MG63 (cell line): ENCODE measurements at places on chromosomes 13 and 19.

DNA sequence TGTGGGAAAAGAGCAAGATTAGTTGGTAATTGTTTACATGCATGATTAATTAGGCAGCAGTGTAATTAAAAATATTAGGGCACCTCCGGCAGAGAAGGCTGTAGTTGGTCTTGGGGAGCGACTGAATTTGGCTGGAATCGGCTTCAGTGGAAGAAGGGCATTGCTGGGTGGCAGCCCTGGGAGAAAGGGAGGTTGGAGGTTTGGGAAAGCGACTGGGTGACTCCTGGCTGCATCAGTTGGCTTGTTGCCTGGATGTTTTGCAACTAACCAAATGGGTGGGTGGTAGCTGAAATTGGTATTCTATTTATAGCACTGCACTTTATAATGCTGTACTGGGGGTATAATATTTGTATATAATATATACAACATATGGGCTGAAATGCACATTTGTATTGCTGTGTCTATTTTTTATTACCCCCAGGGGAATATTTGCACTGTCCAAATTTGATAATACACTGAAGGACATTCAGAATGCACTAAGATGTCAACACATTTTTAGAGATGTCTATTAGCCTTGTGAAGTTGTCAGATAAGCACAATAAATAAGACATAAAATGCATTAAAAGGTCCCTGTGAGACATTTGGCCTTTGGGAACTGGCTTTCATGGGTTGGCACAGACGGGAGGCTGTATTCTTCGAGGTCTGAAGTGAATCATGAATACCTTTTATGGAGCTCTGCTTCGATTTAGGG, 1.7 kb downstream of the B3GLCT start:
- peak; percentile 66 for DNase-seq

GRCh38 chr19:3075605-3076431, 13.5 kb upstream of the TLE5 start:
- DNase-seq = no peak

DNA sequence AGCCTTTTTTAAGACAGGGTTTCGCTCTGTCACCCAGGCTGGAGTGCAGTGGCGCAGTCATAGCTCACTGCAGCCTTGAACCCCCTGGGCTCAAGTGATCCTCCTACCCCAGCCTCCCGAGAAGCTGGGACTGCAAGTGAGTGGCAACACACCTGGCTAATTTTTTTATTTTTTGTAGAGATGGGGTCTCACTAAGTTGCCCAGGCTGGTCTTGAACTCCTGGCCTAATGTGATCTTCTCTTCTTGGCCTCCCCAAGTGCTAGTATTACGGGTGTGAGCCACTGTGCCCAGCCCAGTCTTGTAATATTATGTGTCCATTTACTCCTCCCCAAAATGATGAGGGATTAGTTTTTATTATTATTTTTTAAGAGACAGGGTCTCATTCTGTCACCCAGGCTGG, 3.1 kb upstream of the LINGO3 start:
- DNase-seq = no peak

DNA sequence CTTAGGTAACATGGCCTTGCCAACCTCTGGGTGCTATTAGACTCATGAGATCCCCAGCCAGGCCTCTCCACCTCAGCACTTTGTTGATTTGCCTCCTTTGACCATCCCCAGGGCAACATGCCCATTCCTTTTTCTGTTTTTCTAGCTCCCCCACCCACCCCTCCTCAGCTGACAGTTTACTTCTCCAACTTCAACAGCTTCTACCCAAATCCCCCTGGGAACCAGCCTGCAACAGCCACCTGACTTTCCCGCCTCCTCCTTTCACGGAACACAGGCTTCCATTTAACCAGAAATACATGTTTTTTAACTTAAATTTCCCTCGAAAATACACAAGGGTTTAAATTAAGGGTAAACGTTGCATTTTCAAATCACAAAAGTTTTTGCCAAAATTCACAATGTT, 117.3 kb downstream of the DLEU7 start:
- no peak for DNase-seq

GRCh38 chr13:62450759-62451158, 1035.1 kb upstream of the PCDH20 start:
- no peak for DNase-seq

DNA sequence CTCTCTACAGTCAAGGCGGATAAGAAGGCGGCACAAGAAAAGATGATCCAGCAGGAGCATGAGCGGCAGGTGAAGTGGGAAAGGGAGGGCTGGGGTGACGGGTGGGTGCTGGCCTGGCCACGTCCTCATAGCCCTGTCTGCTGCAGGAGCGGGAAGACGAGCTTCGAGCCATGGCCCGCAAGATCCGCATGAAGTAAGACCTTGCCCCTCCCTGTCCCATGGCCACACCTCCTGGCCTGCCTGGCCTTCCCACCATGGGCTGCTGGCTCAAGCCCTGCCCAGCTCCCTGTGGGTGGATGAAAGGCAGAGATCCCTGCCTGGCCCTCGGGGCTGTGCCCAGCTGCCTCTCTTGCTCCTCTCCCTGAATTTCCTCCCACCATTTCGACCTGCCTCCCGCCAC, 7.2 kb downstream of the ZNF296 start:
- peak; percentile 55 for DNase-seq

DNA sequence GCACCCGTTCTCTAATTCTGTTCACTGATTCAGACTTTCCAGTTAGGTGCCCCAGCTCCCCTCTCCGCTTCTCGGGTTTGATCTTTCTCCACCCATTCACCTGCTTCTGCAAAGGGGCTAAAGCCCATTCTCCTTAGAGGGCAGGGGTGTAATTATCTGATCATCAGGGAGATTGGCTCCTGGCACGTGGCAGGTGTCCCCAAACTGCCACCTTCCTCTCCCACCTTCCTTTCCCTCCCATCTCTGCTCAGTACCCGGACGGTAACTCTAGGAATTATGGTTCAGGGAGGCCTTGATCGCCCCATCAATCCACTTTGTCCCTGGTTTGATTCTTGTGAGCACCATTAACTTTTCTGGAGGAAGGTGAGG, 212 bp downstream of the FFAR1 start:
- no peak for DNase-seq

DNA sequence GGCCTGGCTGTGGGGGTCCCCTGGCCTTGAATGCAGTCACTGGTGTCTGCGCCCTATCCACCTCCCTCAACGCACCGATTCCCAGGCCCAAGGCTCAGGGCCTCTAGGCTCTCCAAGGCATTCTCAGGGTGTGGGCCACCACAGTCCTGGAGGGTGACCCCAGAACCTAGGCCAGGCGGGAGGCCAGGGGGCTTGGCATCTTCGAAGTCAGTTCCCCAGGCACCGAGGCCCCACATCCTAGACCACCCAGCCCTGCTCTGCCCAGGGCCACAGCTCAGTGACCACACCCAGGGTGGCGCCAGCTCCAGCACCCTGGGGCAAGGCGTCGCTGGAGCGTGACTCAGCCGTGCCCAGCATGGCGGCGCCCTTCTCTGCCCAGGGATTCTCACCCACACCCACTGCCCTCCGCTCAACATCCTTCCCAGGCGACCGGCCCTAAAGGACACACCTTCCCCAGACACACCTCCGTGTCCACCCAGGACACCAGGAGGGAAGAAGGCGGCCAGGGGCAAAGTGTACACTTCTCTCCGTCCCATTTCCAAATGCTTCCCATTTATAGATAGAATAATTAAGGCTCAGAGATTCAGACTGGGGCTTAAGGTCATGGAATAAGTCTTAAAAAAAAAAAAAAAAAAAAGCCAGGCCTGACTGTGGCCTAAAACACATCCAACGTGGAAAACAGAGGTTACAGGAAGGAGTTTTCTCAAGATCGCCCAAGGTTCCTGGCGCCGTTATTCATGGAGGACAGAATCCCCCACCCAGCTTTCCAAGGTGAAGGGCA, 36.4 kb upstream of the NANOS3 start:
- peak; percentile 98 for DNase-seq

GRCh38 chr13:99039718-99040280, 61.9 kb upstream of the DOCK9 start:
- no peak for DNase-seq

DNA sequence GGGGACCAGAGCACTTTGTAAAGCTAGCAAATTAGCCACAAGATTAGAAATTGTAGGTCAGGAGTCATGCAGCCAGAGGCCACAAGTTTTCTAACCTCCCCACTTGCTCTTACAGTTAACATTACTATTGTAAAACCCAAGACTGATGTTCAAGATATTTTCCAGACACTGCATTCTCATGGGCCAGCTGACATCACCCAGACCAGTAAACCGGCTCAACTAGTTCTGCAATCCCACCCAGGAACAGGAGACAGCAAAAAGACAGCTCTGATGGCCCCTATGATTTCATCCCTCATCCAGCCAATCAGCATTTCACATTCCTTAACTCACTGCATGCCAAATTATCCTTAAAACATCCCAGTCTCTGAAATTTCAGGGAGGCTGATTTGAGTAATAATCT, 178.5 kb downstream of the PRR20E start:
- no peak for DNase-seq

DNA sequence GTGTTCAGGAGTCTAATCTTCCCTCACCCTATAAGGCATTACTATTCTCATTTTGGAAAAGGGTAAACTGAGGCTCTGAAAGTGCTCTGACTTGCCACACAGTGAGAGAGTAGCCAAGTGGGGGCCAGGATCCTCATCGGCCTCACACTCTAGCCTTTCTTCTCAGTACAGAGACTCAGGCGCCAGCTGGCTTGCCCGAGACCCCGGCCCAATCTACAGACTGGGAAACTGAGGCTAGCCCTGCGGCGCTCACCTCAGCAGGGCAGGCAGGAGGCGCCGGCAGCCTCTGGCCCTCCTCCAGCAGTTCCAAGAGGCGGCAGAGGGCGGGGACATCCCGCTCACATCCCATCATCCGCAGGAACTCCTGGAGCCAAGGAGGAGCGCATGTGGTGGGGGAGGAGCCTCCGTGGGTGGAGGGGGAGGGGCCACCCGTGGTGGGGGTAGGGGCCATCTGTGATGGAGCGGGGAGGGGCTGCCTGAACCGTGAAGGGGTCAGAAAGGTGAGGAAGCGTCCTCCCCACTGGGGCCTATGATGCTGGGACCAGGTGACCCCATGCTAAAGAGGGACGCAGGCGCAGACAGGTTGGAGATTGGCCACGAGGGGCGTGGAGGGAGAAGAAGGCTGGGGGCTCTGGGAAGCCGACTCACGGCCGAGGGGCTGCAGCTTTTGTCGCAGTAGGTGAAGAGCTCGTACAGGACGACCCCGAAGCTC, 8.7 kb upstream of the INSL3 start:
- DNase-seq = peak; percentile 51

- no peak for DNase-seq
Observed at GRCh38 chr19:7366701-7367420, 18.1 kb downstream of the ARHGEF18 start.

DNA sequence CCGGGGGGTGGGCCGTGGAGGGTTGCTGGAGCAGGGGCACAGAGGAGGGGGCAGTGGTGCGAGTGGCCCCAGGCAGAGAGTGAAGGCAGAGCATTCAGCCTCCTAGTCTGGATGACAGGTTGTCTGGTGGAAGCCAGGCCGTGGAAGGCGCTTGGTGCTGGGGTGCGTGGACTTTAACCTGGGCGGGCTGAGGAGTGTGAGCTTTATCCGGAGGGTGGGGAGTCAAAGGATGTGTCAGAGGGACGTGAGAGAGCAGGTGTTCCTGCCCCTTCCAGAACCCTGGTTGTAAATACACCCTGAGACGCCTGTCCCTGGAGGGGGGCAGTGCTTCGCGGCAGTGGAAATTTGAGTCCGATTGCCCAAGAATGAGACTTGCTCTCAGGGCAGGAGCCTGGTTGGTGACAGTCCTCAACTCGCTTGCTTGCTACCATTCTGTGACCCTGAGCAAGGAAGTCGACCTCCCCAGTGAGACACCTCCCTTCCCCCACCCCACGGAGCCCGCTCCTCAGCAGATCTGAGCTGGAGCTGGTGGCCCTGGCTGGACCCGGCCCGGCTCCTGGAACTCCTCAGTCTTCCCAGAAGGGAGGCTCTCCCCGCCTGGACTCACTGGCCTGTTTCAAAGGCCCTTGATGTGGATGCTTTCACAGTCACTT, 2.3 kb downstream of the SPPL2B start:
- DNase-seq = no peak

DNA sequence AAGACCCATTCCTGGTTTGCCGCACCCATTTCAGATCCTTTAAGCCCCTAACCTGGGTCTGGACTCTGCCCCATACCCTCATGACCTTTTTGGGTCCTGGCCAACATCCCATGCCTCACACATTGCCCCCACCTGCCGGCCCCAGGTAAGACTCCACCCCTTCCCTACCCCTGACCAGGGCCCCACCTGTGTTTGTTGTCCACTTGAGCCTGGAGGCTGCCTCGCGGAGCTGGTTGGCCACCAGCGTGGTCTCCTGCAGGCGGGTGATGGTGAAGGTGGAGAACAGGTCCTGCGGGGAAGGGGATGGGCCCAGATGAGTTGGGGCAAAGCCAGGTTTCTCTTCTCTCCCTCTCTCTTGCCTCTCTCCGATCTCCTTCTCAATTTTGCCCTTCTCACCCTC, 19.5 kb downstream of the MAN2B1 start:
- DNase-seq = no peak

DNA sequence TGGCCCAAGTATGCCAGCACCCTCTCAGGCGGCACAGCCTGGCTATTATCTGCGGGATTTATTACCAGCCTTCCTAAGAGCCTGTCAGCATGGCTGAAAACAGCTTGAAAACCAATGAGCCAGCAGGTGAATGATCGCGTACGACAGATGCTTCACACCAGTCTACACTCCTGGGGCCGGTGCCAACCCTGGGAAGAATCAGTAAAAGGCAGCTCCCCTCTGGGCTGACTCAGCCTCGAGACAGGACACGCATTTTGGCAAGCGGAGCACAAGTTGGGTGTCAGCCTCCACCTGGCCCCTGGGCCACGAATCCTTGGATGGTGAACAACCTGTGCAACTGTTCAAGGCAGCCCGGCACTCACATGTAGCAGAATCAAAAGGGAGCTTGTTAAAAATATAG, 15.6 kb downstream of the EMP3 start:
- peak; percentile 84 for DNase-seq

DNA sequence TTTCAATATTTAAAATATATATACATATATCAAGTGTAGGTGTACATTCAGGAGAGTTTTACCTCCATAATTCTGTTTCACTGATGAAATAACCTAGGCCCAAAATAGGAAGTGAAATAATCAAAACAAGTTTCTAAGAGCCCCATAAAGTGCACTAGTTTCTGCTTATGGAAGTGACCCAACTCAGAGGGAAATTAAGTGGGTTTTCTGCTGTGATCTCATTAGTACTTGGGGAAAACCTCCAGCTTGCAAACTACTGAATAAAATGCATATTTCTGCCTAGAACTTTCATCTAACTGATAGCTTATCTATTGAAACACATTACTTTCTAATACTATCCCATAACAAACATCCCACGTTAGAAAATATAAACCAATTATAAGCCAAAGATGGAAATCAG, 45.4 kb upstream of the MIR17HG start:
- no peak for DNase-seq

DNA sequence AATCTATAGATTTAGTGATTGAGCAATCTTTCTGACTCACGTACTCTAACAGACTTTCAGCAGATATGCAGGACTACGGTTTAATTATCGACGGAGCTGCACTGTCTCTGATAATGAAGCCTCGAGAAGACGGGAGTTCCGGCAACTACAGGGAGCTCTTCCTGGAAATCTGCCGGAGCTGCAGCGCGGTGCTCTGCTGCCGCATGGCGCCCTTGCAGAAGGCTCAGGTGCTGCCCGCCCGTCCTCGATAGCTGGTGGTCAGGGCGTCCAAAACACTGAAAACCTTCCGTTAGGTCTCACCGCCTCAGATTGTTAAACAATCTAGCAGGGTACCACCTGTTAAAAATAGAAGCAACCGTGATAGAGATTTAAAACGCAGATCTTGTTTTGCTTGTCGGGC, 113.2 kb upstream of the MCF2L start:
- DNase-seq = no peak

- no peak for DNase-seq
Observed at GRCh38 chr13:38419312-38419873, 69.7 kb downstream of the UFM1 start.
